ENCODE measurements at places on chromosomes 6 and 20.

DNA sequence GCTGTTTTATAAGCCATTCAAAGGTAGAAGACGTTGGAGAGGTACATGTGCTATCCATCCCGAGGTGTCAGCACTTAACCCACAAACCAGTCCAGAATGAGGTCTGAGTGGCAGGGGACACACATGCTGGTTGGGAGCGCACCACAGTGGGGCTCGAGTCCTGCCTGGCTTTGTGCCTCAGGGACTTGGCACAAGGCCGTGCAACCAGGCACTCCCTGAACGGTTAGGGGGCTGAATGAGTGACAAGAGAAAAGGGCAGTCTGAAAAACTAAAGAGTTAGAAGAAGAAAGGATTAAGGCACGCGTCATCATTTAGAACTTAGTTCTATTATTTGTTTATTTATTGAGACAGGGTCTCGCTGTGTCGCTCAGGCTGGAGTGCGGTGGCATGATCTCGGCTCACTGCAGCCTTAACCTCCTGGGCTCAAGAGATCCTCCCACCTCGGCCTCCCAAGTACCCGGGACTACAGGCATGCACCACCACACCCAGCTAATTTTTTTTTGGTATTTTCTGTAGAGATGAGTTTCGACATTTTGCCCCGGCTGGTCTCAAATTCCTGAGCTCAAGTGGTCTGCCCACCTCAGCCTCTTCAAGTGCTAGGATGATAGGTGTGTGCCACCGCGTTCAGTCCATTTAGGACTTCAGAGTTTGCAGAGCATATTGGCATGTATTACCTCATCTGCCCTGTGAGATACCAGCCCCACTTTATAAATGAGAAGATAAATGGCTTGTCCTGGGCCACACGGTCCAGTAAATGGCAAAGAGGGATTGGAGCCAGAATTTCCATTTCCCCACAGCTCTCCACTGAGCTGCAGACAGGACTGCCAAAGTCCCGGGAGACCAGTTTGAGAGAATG, 47.4 kb upstream of the IRF4 start:
- no peak for DNase-seq

- no peak for DNase-seq
These were observed 194.9 kb downstream of the PHACTR1 start for GRCh38 chr6:12911427-12911826.

DNA sequence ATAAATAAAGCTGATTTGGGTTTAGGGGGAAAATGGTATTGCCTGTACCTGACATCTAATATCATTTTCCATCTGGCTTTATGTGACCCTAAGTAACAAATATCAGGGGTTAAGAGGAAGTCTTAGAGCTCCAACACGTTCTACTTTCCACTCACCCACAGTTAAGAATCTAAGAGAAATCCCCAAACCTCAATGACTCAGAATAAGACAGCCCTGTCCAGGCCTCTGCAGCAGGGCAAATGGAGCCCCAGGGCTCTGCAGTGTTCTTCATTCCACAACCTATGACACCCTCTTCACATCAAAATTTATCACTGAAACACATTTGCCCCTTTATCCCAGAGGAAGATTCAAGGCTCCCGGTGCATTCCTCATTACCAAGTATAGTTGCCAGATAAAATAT, 20.3 kb upstream of the TENT5A start:
- no peak for DNase-seq

DNA sequence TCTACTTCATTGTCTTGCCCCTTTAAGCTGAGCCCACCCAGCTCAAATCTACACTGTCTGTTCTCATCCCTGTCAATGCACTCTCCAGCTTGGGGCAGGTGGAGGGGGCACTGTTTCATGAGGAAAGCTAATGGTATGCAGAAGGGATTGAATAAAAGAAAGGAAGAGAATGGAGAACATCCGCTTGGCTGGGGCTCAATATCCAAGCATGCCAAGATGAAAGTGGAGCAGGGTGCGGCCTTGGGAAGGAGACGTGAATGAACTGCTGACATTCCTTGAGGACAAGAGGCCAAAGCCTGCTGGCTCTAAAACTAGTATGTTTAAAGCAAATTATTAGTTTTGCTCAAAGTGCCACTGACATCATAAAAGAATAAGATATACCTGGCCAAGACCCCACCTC, 24.2 kb downstream of the AKAP12 start:
- DNase-seq, result no peak

GRCh38 chr6:150999107-150999506, 133.6 kb downstream of the MTHFD1L start:
- DNase-seq, result no peak

- DNase-seq, result no peak
These were observed 1.0 kb downstream of the CALHM6 start for GRCh38 chr6:116461932-116462885.

GRCh38 chr20:40821429-40821828, 132.4 kb upstream of the MAFB start:
- DNase-seq, result no peak

DNA sequence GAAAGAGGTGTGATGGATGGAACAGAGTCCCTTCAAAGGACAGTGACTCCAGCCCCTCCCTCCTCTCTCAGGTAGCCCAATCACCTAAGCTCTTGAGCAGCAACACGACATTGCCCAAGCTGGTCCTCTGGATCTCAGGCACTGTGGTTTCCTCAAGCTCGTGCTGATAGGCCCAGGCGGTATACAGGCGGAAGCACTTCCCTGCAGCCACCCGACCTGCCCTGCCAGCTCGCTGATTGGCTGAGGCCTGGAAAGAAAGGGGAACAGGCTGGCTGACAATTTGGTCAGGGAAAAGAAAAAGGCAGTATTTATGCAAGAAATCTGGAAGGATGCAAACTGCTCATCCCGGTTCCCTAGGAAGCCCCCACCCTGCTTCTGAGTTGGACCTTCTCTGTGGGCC, 9.6 kb downstream of the C6orf136 start:
- DNase-seq, result no peak

DNA sequence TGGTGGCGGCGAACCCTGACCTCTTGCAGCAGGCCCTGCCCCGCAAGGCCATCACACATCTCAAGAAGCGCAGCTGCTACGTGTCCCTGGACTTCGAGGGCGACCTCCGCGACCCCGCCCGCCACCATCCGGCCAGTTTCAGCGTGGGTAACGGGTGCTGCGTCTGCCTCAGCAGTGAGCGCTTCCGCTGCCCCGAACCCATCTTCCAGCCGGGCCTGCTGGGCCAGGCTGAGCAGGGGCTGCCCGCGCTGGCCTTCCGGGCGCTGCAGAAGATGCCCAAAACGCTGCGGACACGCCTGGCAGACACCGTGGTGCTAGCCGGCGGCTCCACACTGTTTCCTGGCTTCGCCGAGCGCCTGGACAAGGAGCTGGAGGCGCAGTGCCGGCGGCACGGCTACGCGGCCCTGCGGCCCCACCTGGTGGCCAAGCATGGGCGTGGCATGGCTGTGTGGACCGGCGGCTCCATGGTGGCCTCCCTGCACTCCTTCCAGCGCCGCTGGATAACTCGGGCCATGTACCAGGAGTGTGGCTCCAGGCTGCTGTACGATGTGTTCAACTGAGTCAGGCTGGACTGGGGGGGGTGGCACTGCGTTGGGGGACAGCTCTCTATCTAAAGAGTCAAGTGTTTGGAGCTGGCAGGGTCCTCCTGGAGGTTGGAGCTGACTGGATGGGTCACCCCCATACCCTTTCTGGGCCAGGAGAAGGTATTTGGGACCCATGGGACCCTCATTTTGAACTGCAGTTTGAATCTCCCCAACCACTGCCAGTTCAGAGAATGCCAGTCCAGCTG, 1.1 kb downstream of the ACTL10 start:
- peak; percentile 61 for DNase-seq

DNA sequence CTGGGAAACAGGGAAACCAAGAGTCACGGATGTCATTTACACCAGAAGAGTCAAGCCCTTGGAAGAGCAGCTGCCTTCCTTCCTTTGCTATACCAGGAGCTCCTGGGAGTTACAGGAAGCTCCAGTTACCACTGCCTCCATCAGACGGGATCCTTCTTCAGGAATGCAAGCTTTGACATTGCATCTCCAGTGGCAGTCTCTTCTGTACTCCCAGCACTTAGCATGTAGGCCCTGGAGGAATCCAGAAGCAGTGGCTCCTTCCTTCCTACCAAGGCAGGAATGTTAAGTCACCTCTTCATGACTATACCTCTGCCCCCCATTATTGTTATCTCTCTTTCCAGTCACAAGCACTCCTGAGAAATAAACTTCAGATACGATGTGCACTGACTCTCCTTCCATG, 836.0 kb downstream of the MAFB start:
- DNase-seq, result no peak

DNA sequence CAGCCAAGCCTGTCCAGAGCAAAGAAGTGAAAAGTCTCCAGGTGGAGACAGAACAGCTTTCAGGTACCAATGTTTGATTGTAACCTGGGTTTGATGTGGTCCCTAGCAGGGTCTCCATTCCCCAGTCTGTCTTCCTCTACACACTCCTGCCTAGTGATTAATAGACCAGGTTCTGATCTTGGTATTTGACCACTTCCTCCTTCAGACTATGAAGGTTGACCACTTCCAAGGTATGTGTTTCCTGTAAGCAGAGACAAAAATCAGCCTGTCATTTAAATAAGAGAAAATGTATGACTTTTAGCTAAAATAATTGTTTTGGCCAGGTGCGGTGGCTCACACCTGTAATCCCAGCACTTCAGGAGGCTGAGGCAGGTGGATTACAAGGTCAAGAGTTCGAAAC, 41.8 kb upstream of the TOP1 start:
- no peak for DNase-seq

DNA sequence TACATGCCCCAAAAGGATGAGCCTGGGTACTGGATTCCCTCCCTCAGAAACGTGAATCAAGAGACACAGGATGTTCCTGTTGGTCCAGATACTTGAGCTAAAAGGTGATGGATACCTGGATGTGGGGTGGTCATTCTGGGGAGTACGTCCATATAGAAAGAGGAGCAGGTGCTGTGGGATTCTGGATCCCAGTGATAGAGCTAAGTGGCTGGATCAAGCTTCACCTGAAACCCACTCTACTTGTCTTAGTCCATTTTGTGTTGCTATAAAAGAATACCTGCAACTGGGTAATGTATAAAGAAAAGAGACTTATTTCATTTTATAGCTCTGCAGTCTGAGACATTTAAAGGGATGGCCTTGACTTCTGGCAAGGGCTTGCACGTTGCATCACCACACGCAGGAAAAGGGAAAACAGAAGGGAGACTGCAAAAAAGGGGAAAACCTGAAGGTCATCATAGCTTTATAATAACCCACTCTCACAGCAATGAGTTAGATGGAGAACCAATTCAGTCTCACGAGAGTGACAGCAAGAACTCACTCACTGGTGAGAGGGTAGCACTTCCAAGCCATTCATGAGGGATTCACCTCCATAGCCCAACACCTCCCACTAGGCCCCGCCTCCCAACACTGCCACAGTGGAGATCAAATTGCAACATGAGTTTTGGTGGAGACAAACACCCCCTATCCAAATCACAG, 31.2 kb downstream of the RIPOR3 start:
- DNase-seq, result no peak

- DNase-seq, result peak; percentile 55
These were observed 927 bp downstream of the ASXL1 start for GRCh38 chr20:32358883-32359632.

- no peak for DNase-seq
These were observed 36.9 kb downstream of the TRPC4AP start for GRCh38 chr20:35055445-35056276.

DNA sequence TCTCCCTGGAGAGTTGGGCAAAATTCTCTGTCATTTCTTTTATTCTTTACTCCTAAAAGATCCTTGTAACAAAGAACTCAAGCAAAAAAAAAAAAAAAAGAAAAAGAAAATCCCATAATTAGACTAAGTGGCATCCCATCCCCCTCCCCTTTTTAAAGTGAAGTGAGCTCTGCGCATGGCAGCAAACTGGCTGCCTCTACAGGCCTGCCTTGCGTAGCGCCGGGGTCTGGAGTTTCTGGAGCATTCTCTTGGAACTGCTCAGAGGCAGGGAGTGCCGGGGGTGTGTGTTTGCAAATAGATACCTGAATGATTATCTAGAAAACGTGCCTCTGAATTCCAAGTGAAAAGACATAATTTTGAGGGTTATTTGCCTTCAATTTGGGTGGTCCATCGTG, 48.1 kb downstream of the FOXC1 start:
- DNase-seq, result no peak

DNA sequence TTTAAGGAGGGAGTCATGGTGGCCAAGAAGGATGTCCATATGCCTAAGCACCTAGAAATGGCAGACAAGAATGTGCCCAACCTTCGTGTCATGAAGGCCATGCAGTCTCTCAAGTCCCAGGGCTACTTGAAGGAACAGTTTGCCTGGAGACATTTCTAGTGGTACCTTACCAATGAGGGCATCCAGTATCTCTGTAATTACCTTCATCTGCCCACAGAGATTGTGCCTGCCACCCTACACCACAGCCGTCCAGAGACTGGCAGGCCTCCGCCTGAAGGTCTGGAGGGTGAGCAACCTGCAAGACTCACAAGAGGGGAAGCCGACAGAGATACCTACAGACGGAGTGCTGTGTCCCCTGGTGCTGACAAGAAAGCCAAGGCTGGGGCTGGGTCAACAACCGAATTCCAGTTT, 115.0 kb downstream of the HFE start:
- DNase-seq, result no peak

DNA sequence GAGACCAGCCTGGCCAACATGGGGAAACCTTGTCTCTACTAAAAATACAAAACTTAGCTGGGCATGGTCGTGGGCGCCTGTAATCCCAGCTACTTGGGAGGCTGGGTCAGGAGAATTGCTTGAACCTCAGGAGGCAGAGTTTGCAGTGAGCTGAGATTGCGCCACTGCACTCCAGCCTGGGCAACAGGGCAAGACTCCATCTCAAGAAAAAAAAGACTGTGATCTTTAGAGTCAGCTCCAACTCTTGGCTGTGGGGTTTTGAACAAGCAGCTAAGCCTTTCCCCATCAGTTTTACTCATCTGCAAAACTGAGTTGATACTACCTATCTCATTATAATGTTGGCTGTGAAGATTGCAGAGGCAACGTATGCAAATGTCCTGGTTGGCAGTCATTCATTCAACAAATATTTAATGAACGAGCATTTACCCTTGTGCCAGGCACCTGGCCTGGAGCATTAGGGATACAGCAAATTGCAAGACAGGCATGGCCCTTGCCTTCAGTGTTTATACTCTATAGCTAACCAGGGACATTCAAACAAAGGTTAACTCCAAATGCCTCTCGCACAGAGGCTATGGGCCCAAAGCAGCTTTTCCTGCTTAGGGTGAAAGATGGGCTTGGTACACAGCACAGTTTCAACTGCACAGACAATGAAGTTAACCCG, 37.8 kb downstream of the ILRUN start:
- DNase-seq, result no peak

GRCh38 chr6:150915880-150916265, 50.4 kb downstream of the MTHFD1L start:
- DNase-seq, result no peak

GRCh38 chr6:71033171-71033570, 76.3 kb upstream of the B3GAT2 start:
- DNase-seq, result no peak

GRCh38 chr20:61929561-61929960, 136.1 kb downstream of the TAF4 start:
- no peak for DNase-seq

DNA sequence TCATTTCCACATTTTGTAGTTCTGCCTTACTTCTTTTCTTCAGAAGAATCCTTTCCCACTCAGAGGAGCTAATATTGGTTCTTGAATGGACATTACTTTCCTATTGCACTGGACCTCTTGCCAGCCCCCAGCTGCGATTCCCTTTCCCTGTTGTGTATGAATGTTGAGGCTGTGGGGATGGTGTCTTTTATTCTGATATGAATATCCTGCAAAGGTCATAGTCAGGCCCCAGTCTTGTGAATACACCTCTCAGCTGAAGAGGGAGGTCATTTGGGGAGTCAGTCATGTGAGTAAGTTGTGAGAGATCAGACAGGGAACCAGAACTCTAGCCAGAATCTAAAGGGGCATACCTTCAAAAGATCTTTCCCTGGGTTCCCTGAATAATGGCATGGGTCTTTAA, 32.6 kb upstream of the OSTM1 start:
- DNase-seq, result no peak

- DNase-seq, result no peak
These were observed 27.1 kb downstream of the PARD6B start for GRCh38 chr20:50758469-50758868.

Measured in stimulated activated CD8-positive, alpha-beta memory T cell treated with anti-CD3 and anti-CD28 coated beads, Interleukin-4, amount 100 ng/mL, for 1 hour (primary cell).